ENCODE measurements at places on chromosomes 13 and 19.
A peak's percentile ranks its signal among the peaks of the same experiment; 100 is the strongest.

DNA sequence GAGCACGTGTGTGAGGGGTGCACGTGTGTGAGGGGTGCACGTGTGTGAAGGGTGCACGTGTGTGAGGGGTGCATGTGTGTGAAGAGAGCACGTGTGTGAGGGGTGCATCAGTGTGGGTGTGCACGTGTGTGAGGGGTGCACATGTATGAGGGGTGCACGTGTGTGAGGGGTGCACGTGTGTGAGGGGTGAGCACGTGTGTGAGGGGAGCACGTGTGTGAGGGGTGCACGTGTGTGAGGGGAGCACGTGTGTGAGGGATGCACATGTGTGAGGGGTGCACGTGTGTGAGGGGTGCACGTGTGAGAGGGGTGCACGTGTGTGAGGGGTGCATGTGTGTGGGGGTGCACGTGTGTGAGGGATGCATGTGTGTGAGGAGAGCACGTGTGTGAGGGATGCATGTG is 15.7 kb downstream of the RASA3 start:
- no peak for DNase-seq

GRCh38 chr19:869245-870177 is 10.0 kb downstream of the CFD start:
- no peak for DNase-seq

DNA sequence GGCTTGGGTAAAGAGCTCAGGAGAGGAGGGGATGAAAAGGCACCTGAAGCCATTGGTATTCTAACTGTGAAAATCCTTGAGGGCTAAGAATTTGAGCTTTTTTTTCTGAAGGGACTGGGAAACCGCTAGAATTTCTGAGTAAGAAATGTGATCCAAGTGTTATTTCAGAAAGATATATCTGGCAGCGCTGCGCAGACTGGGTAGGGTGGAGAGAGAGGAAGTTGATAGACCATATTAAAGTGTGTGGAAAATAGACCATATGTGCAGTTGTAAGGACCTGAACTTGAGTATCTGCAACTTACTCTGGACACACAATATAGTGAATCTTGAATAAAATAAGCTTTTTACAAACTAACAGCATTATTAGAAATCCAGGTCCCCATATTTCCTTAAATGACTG is 427.4 kb downstream of the NDFIP2 start:
- no peak for DNase-seq

- peak; percentile 24 for DNase-seq
Observed at GRCh38 chr13:50512474-50513299, 330.8 kb downstream of the DLEU7 start.

DNA sequence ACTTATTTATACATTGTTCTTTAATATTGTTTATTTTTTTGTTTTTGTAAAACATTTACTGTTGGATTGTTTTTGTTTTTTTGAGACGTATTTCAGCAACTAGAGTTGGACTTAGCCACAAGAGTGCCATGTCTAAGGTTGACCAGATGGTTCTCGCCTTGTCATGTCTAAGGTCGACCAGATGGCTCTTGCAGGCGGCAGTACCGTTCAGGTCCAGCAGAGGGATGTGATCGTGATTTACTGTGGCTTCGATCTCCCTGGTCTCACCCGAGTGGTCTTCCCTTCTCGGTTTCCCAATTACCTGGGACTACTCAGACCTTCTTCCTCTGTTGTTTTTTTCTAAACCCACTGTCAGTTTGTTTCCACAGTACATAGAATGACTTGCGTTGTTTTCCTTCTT is 1438.6 kb downstream of the UQCRFS1 start:
- no peak for DNase-seq

GRCh38 chr13:82248762-82249161 is 1633.5 kb downstream of the SLITRK1 start:
- no peak for DNase-seq
